ENCODE measurements at places on chromosomes 7 and 10.
A peak's percentile ranks its signal among the peaks of the same experiment; 100 is the strongest.

DNA sequence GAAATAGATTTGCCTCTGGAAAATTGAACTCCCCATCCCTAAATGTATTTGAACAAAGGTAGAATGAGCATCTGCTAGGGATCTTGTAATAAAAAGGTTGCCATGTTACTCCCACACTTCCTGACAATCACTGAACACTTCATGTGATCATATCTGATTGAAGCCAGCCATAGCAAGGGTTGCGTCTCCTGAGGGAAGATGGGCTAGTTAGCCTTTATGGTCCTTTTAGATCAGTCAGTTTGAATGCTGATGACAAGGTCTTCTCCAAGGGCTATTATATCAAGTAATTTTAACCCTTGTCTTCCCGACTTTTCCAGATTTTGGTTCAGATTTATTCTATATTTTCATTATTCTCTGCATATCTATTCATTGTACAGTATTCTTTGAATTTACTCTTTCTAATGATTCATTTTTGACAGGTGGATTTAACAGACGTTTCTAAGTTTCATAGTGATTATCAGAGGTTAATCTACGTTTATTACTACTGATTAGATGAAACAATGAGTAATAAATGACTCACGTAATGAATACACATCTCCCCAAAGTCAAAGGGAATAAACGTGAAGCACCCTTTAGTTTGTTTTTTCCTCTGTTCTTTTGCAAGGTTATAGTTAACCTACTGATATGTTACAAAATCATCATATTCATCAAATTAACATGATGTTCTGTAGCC is 28.1 kb downstream of the CSGALNACT2 start:
- DNase-seq = no peak

- peak; percentile 11 for DNase-seq
Observed at GRCh38 chr10:127977357-127978009, 70.6 kb downstream of the PTPRE start.

DNA sequence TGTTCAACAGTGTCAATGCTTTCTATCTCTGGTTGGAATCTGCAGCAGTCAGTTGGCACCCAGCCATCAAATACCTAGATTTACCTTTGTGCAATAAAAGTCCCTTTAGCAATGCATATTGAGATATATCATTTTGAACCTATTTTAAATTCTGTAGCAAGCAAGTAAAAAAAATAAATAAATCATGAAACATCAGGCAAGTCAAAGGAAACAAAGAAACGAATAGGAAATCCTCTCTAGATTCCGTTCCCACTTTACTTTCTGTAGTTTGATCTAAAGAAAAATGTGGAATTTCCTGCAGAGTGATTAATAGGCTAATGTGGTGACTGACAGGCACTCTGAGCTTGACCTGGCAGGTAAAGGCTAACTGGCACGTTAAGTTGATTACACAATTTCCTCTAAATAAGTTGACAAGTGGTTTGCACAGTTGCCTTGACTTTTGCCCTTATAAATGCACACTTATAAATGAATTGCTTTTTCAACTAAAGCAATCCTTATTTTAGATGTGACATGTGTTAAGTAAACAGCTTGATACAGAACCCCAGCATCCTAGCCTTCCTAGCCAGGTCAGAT is 208.1 kb upstream of the TCF7L2 start:
- DNase-seq = no peak

GRCh38 chr10:84237199-84238051 is 3.9 kb downstream of the LRIT1 start:
- no peak for DNase-seq

GRCh38 chr10:110821508-110821907 is 50.2 kb upstream of the PDCD4 start:
- no peak for DNase-seq

DNA sequence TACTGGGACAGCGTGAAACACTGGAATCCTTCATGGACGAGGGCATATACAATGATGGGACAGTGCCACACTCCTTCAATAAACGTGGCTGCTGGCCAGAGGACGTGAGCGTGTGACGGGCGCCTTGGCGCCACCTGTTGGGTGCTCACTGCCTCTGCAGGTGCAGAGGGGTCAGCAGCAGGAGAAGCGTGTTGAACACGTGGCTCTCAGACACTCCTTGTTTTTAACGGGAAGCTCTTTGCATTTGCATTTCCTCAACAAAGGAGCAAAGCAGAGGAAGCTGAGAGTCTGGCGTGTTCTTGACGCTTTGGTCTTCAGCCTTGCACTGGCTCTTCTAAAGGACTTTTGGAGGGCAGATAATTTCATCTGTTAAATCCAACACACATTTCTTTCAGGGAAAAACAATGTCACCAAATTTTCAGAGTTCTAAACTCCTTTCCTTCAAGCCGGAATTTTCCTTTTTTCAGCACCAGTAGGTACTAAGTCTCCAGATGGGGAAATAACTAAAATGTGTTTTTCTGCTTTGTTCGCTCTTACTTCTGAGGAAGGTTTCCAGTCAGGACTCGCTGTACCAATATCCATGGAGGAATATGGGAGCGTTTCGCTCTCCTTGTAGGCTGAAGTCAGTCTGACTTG is 2.9 kb upstream of the GET4 start:
- peak; percentile 44 for DNase-seq

DNA sequence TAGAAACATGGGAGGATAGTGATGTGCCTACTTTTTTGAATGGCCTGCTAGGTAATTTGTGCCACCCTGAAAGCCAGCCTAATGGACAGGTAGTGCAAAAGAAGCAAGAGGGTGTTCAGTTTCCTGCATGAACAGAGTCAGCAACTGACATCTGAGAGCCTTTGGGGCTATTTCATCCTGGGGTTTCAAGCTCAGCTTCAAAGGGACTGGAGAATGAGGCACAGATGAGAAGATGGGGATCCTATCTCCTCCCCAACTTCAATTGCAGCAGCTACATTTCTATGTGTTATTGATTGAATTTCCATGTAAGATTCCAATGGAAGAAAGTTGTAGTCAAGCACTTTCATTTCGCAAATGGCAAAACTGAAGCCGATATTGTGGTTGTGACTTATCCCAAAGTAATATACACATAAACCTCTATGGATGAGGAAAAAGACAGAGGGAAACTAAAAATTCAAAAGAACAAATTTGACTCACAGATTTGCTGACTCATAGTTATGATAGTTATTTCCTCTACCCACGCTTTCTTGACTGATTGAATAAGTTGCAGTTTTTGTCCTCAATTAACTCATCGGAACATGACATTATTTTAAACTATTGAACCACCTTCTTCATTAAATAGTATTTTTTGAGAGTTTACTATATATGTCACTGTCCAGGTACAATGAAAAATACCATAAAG is 42.6 kb upstream of the NRP1 start:
- no peak for DNase-seq

DNA sequence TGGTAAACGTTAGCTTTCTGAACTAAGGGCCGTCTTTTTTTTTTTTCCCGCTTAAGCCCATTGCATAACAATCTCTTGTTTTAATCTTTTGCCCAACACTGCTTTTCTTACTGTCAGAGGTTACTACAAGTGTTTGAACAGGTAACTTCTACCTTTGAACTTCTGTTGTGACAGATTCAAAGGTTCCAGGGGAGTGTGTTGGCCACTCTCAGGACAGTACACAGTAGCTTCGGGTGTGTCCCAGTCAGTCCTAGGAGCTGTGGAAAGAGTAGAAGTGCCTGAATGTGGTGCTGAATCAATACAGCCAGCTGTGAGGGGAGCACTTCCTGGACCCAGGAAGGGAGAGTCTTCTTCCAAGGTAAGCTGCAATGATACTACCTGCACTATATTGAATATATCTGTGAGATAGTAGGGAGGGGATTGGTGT is at the start of gene ACSL5:
Gene ACSL5 (plus strand): TSS at position 205 of the 427 bp plus-strand sequence. CDS start 20,831 bp downstream, outside the sequence.
- no peak for DNase-seq

Data from NCI-H526 treated with DMSO at 0.1 percent for 48 hours (cell line).